Thoracic aorta (tissue), 2 donors: ENCODE measurements at places on chromosomes 1 and 21. TPM values are rescaled to one million over a fixed set of nuclear protein-coding genes. Genes with fewer than 3 reads are reported as not detected.

GRCh38 chr21:31187499-31187898 is 149.2 kb upstream of the KRTAP19-8 start:
- no peak overlapping the region for H3K27ac ChIP-seq
- H3K27me3 ChIP-seq, result no peaks in the 10 kb centered on the region
- no peak for DNase-seq
- H3K4me1 ChIP-seq, result no peaks in the 10 kb centered on the region
- H3K4me3 ChIP-seq, result no peak overlapping the region
- H3K36me3 ChIP-seq, result no peaks in the 10 kb centered on the region

GRCh38 chr21:35509001-35509704 is 460.1 kb upstream of the RUNX1 start:
- H3K4me3 ChIP-seq, result no peak overlapping the region
- H3K27ac ChIP-seq, result no peak overlapping the region
- no peaks in the 10 kb centered on the region for H3K27me3 ChIP-seq
- no peaks in the 10 kb centered on the region for H3K36me3 ChIP-seq
- peaks cover 8% of the 10 kb centered on the region for H3K4me1 ChIP-seq

DNA sequence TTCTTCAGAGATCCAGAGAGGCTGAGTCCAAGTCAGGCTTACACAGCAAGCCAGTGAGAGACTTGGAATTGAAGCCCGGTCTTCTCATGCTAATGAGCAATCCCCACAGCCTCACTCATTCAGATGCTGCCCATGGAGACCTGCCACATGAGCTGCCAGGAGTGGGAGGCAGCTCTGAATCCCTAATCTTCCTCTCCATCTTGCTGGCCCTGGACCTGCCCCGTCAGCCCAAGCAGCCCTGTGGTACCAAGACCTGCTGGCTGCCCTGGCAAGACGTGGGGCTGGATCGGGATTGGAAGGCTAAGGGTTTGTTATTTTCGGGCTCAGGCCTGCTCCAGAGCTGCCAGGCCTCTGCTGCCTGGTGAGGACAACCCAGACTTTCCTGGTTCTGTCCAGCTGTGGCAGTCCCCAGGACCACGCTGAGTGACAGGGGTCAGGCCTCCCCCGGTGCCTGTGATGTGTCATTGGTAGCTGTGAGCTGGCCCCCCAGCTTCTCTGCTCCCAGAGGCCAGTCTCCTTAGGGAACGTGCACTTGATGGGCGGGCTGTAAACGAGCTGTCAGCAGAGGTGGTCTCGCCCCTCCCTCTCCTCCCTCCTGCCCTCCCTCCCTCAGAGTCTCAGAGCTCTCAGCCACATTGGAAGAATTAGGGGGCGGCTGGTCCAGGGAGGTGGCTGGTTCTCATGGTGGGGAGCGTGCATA is 135.0 kb downstream of the FOXD2 start:
- no peak for DNase-seq
- peak overlapping the region; percentile 59 for H3K27ac ChIP-seq
- no peaks in the 10 kb centered on the region for H3K27me3 ChIP-seq

GRCh38 chr1:99264201-99265021 is at the start of gene PLPPR4:
TSS of gene PLPPR4 (plus strand) at chr1:99264492. CDS start at chr1:99264594, 102 bp downstream.
- no peaks in the 10 kb centered on the region for H3K27me3 ChIP-seq
- H3K27ac ChIP-seq, result no peak within 1 kb of the TSS
- no peak for DNase-seq
- H3K4me3 ChIP-seq, result peak within 1 kb of the TSS; percentile 67
- no peaks in the 10 kb centered on the region for H3K4me1 ChIP-seq

GRCh38 chr1:33364565-33364918 is 43.6 kb upstream of the A3GALT2 start:
- H3K36me3 ChIP-seq, result no peaks in the 10 kb centered on the region
- H3K27me3 ChIP-seq, result no peaks in the 10 kb centered on the region
- peak overlapping the region; percentile 91 for H3K27ac ChIP-seq
- no peak for DNase-seq

DNA sequence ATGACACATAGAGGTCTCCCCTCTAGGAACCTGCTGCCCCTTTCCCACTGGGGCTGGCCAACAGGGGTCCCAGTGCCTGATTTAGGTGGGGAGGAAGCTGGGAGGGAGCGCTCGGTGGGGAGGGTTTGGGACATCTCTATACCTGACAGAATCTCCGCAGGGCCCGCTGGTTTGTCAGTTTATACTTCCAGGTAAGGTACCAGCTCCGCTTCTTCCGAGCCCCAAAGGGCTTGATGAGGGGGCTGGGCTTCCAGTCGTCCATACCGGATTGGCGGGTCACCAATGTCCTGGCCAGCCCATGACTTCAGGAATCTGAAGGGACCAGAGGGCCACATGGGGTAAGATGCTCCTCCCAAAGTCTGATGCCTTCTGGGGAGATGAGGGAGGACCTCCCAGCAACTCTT is 672 bp downstream of the POMGNT1 start:
- H3K36me3 ChIP-seq, result peaks cover 5% of the 10 kb centered on the region
- no peak for DNase-seq
- H3K4me3 ChIP-seq, result peak overlapping the region; percentile 86
- H3K27ac ChIP-seq, result peak overlapping the region; percentile 70

GRCh38 chr1:7292714-7293419 is 478.2 kb upstream of the VAMP3 start:
- no peak for DNase-seq
- H3K4me3 ChIP-seq, result no peak overlapping the region
- no peaks in the 10 kb centered on the region for H3K27me3 ChIP-seq
- peaks cover 21% of the 10 kb centered on the region for H3K4me1 ChIP-seq
- no peaks in the 10 kb centered on the region for H3K36me3 ChIP-seq

GRCh38 chr1:23798662-23799142 is 1.9 kb downstream of the GALE start:
- no peaks in the 10 kb centered on the region for H3K27me3 ChIP-seq
- H3K4me3 ChIP-seq, result no peak overlapping the region
- H3K27ac ChIP-seq, result no peak overlapping the region
- H3K36me3 ChIP-seq, result peaks cover 11% of the 10 kb centered on the region

GRCh38 chr1:111592389-111593361 is 26.9 kb upstream of the RAP1A start:
- H3K36me3 ChIP-seq, result no peaks in the 10 kb centered on the region
- H3K27me3 ChIP-seq, result no peaks in the 10 kb centered on the region
- H3K27ac ChIP-seq, result peak overlapping the region; percentile 88
- peaks cover 27% of the 10 kb centered on the region for H3K4me1 ChIP-seq

DNA sequence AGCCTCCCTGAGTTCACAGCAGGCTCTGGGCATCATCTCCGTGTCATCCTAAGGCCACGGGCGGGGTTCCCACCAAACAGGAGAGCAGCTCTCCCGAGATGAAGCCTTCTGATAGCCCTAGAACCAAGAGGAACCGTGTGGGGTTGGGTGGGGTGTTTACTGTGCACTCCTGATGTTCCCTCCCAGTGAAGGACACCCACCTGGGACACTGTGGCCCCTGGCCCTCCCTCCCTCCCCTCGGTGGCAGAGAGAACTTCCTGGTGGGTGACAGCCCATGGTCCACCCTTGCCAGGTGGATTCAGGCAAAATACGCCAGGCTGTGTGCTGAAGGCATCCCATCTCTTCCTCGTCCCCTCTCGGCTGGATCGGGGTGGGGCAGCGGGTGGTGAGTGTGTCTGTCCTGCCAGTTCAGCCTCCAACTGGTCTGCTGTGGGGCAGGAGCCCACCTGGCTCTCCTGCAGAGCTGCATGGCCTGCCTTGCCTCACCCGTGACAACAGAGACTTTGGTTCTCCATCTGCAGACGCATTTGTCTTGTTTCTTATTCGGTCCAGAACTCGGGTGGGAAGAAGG is 15.6 kb upstream of the C1orf174 start:
- H3K4me1 ChIP-seq, result no peaks in the 10 kb centered on the region
- DNase-seq, result no peak
- no peak overlapping the region for H3K4me3 ChIP-seq
- H3K27me3 ChIP-seq, result no peaks in the 10 kb centered on the region

GRCh38 chr1:68495532-68495931 is 1.4 kb downstream of the DEPDC1 start:
- H3K4me3 ChIP-seq, result no peak overlapping the region
- H3K4me1 ChIP-seq, result peaks cover 5% of the 10 kb centered on the region
- H3K27me3 ChIP-seq, result no peaks in the 10 kb centered on the region

- peaks cover 10% of the 10 kb centered on the region for H3K4me1 ChIP-seq
- no peaks in the 10 kb centered on the region for H3K27me3 ChIP-seq
- H3K4me3 ChIP-seq, result no peak overlapping the region
Measured at GRCh38 chr1:33137800-33138199, 44.0 kb downstream of the TRIM62 start.

GRCh38 chr1:150843474-150843873 is 32.9 kb downstream of the ARNT start:
- no peak overlapping the region for H3K27ac ChIP-seq
- DNase-seq, result no peak
- H3K4me3 ChIP-seq, result no peak overlapping the region
- no peaks in the 10 kb centered on the region for H3K27me3 ChIP-seq
- peaks cover 4% of the 10 kb centered on the region for H3K4me1 ChIP-seq

The USH2A gene
- not detected for total RNA-seq

The SLAMF7 gene
- 2.7 TPM for total RNA-seq

The RGS16 gene
- 8.8 TPM for total RNA-seq
